ENCODE measurements at places on chromosomes 7 and 10. TPM values are rescaled to one million over a fixed set of nuclear protein-coding genes. Genes with fewer than 3 reads are reported as not detected.

DNA sequence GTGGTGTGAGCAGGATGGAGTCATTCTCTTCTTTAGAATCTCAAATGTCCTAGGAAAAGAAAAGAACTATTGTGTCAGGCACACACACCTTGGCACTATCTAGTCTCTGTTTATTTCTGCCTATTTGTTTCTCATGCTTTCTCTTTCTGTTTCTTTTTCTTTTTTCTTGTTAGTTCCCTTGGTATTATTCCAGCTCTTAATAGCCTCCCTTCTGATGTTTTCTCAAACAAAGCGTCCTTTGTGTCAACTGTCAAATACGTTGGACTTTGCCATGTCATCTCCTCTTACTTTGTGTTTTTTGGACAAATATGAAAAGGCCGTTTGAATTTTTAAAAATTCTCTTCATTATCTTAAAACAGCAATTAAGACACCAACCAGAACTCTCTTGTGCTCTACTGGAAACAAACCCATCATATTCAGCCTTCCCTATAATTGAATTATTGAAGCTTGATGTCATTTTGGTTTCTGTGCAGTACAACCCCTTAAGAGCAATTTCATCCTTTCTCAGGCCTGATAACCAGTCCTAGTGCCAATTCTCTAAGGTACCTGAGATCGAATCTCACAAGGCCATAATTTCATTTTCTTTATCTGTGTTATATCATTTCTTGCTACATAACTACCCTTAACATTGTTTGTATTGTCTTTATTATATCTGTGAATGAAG lies 497.8 kb upstream of the NRP1 start:
- H3K27ac ChIP-seq: no peak overlapping the region
- no peaks in the 10 kb centered on the region for H3K27me3 ChIP-seq
- DNase-seq: no peak
- H3K4me1 ChIP-seq: no peaks in the 10 kb centered on the region

The AGMO gene
- 33.0 TPM for total RNA-seq

DNA sequence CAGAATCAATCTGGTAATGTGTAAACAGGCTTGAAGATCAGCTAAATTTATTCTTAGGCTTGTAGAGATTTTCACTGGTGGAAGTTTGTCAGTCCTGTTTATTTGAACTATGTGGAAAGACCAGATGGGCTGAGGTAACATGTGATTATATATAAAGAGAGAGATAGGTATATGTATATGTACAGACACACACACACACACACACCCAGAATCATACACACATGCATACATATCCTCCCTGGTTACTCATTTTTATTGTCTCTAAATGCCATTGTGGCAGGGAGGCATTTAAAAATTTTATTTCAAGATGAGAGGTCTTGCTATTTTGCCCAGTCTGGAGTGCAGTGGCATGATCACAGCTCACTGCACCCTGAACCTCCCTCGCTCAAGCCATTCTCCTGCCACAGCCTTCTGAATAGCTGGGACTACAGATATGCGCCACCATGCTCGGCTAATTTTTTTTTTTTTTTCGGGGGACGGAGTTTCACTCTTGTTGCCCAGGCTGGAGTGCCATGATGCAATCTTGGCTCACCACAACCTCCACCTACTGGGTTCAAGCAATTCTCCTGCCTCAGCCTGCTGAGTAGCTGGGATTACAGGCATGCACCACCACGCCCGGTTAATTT lies 78.1 kb upstream of the CYTH3 start:
- no peak overlapping the region for H3K27ac ChIP-seq
- H3K36me3 ChIP-seq: no peaks in the 10 kb centered on the region
- H3K4me3 ChIP-seq: no peak overlapping the region
- no peaks in the 10 kb centered on the region for H3K27me3 ChIP-seq
- DNase-seq: no peak
- H3K4me1 ChIP-seq: no peaks in the 10 kb centered on the region

The HKDC1 gene
- total RNA-seq: not detected

The AVPI1 gene
- 22.5 TPM for total RNA-seq

GRCh38 chr10:30531751-30532530 lies 97.6 kb downstream of the LYZL2 start:
- no peaks in the 10 kb centered on the region for H3K36me3 ChIP-seq
- H3K4me1 ChIP-seq: peaks cover 22% of the 10 kb centered on the region
- H3K4me3 ChIP-seq: no peak overlapping the region
- no peak for DNase-seq

- no peak overlapping the region for H3K4me3 ChIP-seq
- no peak overlapping the region for H3K27ac ChIP-seq
- DNase-seq: no peak
- H3K36me3 ChIP-seq: peaks cover 67% of the 10 kb centered on the region
- H3K4me1 ChIP-seq: peaks cover 24% of the 10 kb centered on the region
- H3K27me3 ChIP-seq: no peaks in the 10 kb centered on the region
Measured at GRCh38 chr7:47368190-47368812, 213.6 kb downstream of the TNS3 start.

The GRM3 gene
- not detected for total RNA-seq

GRCh38 chr7:728602-729001 lies 1.5 kb upstream of the PRKAR1B start:
- no peaks in the 10 kb centered on the region for H3K27me3 ChIP-seq
- no peak overlapping the region for H3K4me3 ChIP-seq
- peaks cover 7% of the 10 kb centered on the region for H3K36me3 ChIP-seq
- no peak for DNase-seq

The ESYT2 gene
- total RNA-seq: 62.6 TPM

DNA sequence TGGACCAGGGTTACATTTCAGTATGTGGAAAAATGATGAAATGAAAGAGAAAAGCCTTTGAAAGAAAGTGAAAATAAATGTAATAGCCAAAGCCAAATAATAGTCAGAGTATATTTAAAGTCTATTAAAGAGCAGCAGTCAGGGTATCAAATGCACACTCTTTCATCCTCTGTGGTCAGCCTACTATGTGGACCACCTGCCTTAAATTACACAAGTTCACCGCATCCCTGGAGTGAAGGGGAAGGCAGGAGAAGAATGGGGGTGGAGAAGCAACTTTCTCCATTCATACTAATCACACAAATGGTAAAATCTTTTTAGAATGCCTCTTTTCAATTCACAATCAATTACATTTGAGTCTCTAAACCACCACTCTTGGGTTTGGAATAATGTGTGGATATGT lies 16.0 kb downstream of the TWIST1 start:
- no peak for DNase-seq
- no peaks in the 10 kb centered on the region for H3K36me3 ChIP-seq
- H3K4me1 ChIP-seq: peaks cover 7% of the 10 kb centered on the region
- no peak overlapping the region for H3K4me3 ChIP-seq
- H3K27me3 ChIP-seq: no peaks in the 10 kb centered on the region
- H3K27ac ChIP-seq: no peak overlapping the region

The PPP1R3C gene
- total RNA-seq: 5.8 TPM

The AKR1C2 gene
- total RNA-seq: 168 TPM

The HOXA13 gene
- 29.0 TPM for total RNA-seq

- no peak for DNase-seq
- H3K36me3 ChIP-seq: no peaks in the 10 kb centered on the region
- H3K4me1 ChIP-seq: no peaks in the 10 kb centered on the region
- H3K4me3 ChIP-seq: no peak overlapping the region
- H3K27me3 ChIP-seq: no peaks in the 10 kb centered on the region
- no peak overlapping the region for H3K27ac ChIP-seq
Measured at GRCh38 chr10:93261961-93262610, 188.4 kb downstream of the CYP26A1 start.

DNA sequence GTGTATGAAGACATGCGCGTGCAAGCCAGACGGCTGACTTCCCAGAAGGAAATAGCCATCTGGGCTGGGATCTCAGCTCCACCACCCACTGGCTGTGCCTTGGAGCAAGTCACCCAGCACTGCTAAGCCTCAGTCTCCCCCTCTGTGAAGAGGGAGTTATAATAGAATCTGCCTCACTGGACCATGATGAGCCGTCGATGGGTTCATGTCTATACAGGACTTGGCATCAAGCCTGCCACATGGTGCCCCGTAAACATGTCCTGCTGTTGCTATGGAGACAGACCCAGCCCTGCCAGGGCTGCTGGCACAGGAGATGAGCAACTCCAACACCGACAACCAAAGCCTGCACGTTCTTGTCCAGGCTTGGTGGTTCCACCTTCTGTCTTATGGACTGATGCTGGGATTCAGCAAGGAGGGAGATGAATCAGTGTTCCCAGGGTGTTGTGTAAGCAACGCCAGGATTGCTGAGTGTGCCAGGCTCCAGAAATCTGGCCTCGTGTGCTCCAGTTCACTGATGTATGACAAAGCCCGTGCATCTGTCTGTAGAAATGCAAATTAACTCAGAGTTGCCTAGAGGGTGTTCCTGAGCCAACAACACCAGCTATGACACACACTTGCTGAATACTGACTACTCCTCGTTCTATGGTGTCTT lies 5.6 kb downstream of the GPR15LG start:
- no peak for DNase-seq
- no peak overlapping the region for H3K4me3 ChIP-seq
- H3K36me3 ChIP-seq: no peaks in the 10 kb centered on the region
- H3K27me3 ChIP-seq: no peaks in the 10 kb centered on the region
- no peak overlapping the region for H3K27ac ChIP-seq
- no peaks in the 10 kb centered on the region for H3K4me1 ChIP-seq

The KLHL7 gene
- 13.5 TPM for total RNA-seq

The RBM33 gene
- 182 TPM for total RNA-seq

The TMEM196 gene
- not detected for total RNA-seq

GRCh38 chr7:150716368-150716767 lies at the start of gene GIMAP1:
GIMAP1 (plus strand) TSS chr7:150716613; CDS start chr7:150719048, 2,435 bp downstream.
- H3K4me3 ChIP-seq: peak within 1 kb of the TSS; percentile 46
- no peaks in the 10 kb centered on the region for H3K27me3 ChIP-seq
- H3K4me1 ChIP-seq: peaks cover 5% of the 10 kb centered on the region
- H3K36me3 ChIP-seq: peaks cover 10% of the 10 kb centered on the region
- no peak for DNase-seq

- peak overlapping the region; percentile 81 for H3K4me3 ChIP-seq
- DNase-seq: peak; percentile 34
- peaks cover 55% of the 10 kb centered on the region for H3K4me1 ChIP-seq
Measured at GRCh38 chr10:119595676-119596515, 868 bp downstream of the TIAL1 start.

- H3K4me3 ChIP-seq: no peak overlapping the region
- H3K36me3 ChIP-seq: no peaks in the 10 kb centered on the region
- H3K4me1 ChIP-seq: no peaks in the 10 kb centered on the region
- DNase-seq: no peak
- no peak overlapping the region for H3K27ac ChIP-seq
- H3K27me3 ChIP-seq: no peaks in the 10 kb centered on the region
Measured at GRCh38 chr7:122756860-122757259, 54.1 kb upstream of the RNF148 start.

DNA sequence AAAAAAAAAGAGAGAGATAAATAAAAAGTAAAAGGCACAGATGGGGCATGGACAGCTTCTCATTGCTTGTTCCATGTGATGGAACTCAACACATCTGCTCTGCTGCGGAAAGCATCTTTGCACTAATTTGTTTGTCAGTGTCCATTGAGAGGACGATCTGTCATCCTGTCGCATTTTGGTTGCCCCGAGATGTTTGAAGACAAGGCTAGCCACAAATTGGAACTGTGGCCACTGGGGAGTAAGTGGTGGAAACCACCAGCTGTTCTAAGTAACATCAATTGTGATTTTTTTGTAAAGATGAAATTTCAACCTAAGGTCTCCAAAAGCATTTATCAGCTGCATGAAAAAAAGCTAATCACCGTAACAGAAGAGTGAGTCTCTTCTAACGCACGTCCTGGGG lies 312.7 kb downstream of the ADARB2 start:
- no peak overlapping the region for H3K27ac ChIP-seq
- DNase-seq: no peak
- H3K4me3 ChIP-seq: no peak overlapping the region
- no peaks in the 10 kb centered on the region for H3K36me3 ChIP-seq
- H3K27me3 ChIP-seq: no peaks in the 10 kb centered on the region
- peaks cover 18% of the 10 kb centered on the region for H3K4me1 ChIP-seq

GRCh38 chr10:126549344-126549743 lies 121.1 kb downstream of the C10orf90 start:
- no peaks in the 10 kb centered on the region for H3K36me3 ChIP-seq
- no peak overlapping the region for H3K4me3 ChIP-seq
- no peak overlapping the region for H3K27ac ChIP-seq
- no peak for DNase-seq
- no peaks in the 10 kb centered on the region for H3K4me1 ChIP-seq

The ERVW-1 gene
- not detected for total RNA-seq

DNA sequence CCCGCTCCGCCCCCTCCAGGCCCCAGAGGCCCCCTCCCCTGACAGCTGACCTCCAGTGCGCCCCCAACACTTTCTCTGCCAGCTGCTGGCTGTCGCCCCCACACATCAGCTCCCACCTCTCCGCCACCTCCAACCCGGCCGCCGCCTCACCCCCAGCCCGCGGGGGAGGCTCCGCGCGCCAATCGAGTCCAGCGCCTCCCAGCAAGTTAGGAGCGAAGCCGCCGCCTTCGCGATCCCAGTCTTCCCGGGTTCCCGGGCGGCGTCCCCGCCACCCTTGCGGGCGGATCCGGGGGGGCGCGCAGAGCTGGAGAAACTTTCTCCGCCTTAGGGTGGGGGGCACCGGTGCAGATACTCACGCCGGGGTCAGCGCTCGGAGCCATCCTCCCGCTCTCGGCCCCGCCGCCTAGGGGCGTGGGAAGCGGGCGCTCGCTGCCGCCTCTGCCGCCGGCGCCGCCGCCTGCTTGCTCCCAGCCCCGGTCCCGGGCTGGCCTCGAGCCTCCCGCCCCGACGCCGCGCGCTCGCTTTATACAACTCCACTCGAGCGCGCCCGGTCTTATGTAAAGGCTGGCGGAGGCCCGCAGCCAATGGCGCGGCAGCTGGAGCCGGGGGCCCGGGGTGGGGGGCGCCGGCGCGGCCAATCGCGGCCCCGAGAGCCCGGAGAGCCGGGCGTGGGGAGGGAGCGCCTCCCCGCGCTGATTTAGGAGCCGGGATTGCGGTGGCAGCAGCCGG lies at the start of gene CRTAC1:
TSS of gene CRTAC1 (minus strand) at position 529 of the 729 bp plus-strand sequence. CDS start at position 380, 149 bp downstream.
- H3K4me1 ChIP-seq: peaks cover 21% of the 10 kb centered on the region
- H3K4me3 ChIP-seq: peak within 1 kb of the TSS; percentile 48
- no peaks in the 10 kb centered on the region for H3K36me3 ChIP-seq
- H3K27ac ChIP-seq: no peak within 1 kb of the TSS

DNA sequence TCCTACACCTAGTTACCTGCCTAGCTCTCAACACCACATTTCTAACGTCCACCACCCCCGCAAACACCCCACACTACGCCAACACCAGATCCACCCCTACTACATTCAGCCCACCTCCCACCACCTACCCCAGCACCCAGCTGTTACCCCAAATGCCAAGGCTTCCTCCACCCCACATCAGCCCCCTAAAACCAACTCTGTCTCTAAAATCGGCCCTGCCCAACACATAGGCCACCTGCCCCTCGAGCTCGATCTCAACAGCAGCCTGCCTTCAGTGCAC lies 53.3 kb upstream of the SLF2 start:
- no peaks in the 10 kb centered on the region for H3K36me3 ChIP-seq
- no peak for DNase-seq
- no peak overlapping the region for H3K27ac ChIP-seq
- H3K4me1 ChIP-seq: no peaks in the 10 kb centered on the region
- H3K4me3 ChIP-seq: no peak overlapping the region

GRCh38 chr7:21943436-21943835 lies 2.3 kb downstream of the CDCA7L start:
- no peak overlapping the region for H3K4me3 ChIP-seq
- peaks cover 92% of the 10 kb centered on the region for H3K4me1 ChIP-seq
- no peak for DNase-seq

The STEAP4 gene
- total RNA-seq: 1.8 TPM

Measured in stomach (tissue), 19 donors.